G401 (cell line): ENCODE measurements at places on chromosomes 7 and 10.

GRCh38 chr7:100867040-100867775 is at the start of gene TRIP6:
Gene TRIP6 (plus strand): TSS chr7:100867387. CDS start chr7:100867498, 111 bp downstream.
- peak; percentile 65 for DNase-seq

DNA sequence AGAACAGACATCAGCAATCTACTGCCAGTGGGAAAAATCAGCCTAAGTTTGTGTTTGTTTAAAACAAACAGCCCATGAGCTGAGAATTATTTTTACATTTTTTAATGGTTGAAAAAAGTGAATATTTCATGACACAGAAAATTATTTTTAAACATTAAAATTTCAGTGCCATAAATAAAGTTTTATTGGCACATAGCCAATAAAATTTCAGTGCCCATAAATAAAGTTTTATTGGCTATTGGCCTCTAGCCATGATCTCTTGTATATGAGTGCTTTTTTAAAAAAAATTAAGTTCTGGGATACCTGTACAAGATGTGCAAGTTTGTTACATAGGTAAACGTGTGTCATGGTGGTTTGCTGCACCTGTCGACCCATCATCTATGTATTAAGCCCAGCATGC is 305.9 kb downstream of the HPSE2 start:
- no peak for DNase-seq

DNA sequence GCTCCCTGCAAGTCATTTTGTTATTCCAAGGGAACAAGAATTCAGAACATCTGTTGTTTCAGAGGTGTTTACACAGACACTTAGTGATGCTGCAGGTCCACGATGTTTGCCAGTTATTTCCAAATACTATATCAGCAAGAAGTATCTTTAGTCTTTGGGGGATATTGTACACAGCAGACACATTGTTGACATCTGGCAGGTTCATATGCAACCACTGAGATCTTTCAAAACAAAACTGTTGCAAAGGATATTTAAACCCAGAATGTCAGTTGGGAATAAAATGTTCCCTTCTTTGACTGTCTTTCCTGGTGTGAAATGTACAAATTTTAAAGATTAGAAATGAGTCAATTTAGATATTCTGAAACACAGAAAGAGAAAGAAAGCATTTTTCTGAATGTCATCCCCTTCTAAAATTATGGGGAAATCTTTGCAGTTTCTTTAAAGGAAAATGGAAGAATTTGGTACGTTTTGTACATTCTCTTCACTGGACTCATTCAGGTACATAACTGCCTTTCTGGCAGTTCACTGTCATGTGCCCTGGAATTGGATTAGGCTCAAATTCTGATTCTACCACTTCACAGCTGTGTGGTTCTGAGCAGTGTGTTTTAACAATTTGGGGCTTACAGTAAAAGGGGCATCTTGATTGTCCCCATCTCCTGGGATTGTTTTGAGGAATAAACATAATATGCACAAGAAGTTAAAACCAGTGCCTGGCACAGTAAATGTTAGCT is 40.3 kb upstream of the CELF2 start:
- DNase-seq = no peak

DNA sequence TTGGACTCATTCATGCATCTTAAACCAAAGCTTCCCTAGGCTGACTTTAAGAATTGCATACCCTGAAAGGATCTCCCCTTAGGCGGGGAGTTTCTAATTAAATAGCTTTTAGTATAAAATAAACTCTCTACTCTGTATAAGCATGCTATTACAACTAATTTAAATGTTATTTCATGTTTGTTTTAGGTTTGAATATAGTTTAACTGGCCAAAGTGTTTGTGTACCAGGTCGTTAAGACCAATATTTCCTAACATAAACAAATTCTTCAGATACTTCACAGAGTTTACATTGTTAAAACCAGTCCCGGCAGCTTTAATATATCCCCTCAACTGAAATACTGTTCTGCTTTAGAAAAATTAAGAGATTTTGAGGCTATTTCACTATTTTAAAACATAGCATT is 2.3 kb downstream of the GLI3 start:
- DNase-seq = no peak

GRCh38 chr7:158786898-158787297 is 42.4 kb downstream of the ESYT2 start:
- no peak for DNase-seq

DNA sequence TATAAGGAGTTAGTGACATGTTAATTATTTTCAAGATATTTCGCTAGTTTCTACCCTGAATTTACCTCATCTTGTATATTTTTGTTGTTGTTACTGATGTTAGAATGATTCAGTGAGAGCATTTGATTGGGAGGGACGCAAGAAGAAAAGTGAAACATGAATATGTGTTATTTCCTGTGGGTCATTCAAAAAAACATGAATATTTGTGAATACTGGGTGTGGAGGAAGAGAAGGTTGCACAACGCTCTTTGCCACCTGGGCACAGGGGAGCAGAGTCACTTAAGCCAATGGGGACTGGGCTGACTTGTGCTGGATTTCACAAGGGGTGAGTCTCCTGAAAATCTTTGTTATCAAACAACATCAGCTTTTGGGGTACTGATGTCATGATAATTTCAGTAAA is 39.5 kb downstream of the AGK start:
- DNase-seq = no peak

DNA sequence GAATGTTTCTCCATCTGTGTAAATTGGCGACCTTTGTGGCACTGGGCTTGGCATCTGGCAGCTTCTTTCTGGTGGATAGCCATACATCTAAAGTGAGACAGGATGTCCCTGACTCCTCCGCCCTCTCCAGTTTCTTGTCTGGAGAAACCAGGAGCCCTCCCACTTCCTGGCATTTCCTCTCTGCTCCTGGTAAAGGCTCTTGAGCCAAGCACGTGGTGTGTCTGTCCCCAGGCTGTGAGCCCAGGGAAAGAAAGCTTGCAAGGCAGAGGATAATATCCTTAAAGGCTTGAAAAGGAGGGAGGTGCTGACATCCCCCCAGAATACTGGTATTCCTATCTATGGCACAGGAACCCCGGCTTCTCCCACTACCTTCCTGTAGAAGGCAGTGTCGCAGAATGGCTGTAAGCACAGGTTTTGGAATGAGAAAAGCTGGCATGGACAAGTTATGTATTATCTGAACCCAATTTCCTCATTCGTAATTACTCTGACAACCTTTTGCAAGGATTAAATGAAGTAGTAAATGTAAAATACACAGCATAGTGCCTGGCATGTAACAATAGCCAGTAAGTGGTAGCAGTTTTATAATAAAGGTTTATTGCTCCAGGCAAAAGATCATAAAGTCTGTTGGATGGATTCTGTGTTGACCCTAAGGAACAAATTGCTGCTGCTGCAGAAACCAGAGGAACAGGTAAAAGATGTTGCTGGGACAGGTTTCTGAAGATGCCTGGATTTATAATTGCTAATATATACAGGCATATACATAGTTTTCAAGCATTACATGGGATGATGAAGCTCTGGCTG is 11.8 kb upstream of the ACSL5 start:
- DNase-seq = no peak

DNA sequence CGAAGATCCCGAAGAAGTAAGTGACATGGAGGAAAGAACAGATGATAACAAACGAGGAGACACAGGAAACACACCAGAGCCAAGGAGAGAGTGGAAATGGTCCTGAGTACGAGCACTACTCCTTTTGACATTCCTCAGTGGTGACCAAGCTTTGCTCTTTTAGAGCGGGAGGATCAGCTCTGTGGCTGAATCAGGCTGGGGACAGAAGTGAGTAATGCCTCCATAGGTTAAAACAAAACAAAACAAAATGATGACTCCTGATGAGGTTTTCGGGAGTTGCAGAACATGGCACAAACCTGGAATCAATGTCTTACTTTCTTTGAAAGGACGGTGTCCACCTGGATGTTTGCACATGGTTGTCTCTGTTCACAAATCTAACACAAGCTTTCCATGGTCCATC is 30.3 kb upstream of the TCF7L2 start:
- DNase-seq = no peak

DNA sequence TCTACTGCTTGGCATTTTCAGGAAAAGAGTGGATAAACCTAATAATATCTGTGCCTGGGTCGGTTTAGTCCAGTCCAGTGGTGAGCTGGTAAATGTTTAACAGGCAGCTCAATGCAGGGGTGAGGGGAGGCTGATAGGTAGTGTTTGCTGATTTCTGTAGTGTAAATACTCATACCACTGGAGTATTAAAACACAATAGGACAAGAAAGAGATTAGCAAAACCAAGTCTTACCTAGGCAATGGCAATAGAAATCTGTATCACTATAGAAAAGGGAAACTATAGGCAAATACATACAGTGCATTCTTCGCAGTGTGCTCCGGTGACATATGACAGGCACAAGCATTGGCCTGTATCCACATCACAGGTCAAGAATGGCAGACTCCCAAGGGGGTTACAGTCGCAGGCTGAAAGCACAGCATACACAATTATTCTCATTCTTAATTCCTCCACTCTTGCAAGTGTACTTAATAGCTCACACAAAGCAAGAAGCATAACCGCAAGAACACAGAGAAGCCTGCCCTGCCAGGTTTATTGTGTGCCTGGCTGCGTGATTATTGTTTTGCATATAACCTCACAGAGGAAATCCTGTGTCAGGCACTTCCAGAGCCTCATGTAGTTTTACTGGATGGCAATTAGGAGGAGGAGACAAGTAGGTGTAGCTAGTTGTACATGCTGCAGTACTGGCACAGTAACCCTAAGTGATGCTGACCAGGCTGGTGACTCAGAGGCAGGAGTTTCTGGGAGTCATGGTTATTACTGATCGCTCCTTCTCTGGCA is 35.0 kb downstream of the LAMB4 start:
- DNase-seq = no peak

- DNase-seq = no peak
These were observed 72.5 kb upstream of the MXI1 start for GRCh38 chr10:110134917-110135316.

DNA sequence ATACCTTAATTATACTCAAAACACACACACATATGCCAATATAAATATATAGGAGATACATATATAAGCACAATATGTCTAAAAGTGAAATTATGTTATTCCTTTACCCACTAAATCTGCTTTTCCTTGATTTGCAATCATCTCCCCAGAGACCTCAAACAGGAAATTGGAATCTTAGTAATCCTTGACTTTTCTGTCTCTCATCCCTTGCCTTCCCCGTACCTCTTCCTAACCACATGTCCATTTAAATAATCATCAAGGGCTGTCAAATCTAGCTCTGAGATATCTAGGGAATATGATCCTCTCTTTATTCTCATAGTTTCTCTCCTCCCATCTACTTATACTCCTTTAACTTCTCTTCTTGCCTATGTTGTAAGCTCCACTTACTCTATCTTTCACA is 336.6 kb downstream of the HGF start:
- DNase-seq = no peak

DNA sequence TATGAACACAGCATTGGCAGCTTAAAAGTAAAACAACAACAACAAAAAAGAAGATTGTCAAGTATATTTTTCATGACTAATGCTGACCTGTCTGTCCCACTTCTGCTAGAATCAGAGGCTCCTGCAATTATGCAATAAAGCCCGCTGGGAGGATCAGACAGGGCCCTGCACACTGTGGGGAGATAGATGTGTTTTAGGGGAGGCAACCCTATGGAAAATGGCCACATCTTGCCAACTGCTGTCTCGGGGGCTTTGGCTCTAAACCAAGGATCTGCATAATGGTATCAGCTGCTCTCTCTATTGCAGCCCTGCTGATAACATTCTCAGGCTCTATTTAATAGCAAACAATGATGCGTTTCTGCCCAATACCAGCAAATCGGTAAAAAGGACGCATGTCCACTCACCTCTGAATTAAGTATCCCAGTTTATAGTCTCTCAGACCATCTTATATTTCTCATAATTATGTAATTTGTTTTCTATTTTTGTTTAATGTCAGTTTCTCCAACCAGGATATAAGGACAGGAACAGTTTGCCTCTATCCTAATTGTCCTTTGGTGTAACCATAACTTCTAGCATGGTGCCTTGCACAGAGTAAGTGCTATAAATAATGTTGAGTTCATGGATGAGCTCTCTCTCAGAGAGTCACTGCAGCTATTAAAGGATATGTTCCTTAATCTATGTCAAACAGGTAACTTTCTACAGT is 15.3 kb upstream of the PRKAR2B start:
- DNase-seq = no peak

DNA sequence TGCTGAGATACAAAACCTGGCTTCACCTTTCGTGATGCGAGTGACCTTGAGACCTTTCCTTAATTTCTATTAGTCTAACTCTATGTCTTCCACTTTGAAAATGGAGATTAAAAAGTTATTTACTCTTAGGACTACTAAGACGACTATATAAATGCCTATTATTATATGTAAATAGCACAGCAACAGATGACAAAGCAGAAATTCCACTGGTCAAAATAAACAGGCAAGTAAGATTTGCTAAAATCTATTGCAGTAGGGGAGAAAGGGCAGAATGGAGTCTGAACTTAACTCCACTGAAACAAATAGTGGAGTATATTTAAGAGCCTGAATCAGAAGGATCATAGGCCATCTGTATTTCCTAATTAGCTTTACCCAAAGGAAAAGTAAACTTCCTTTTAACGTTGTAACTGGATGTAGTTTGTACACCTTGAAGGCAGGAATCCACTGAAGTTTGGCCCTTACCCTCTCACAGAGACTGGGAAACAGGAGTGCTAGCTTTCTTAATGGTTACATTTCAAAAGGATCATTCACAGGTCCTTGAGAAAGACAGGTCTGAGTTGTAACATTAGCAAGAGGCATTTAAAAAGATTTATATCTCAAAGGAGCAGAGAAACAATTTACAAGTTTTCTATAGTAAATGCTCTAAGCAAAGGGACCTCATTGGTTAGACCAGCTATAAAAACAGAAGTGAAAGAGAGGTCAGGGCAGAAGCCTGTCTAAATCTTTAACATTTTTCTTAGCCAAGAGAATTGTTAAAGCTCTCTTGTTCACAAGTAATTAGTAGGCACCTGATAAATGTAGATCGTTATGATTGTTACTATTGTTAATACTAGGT is 332.5 kb downstream of the ZWINT start:
- DNase-seq = no peak

- peak; percentile 58 for DNase-seq
These were observed 9.9 kb downstream of the ZNF511 start for GRCh38 chr10:133318494-133319127.

GRCh38 chr7:77199013-77199966 is at the start of gene FGL2:
Gene FGL2 (minus strand): TSS chr7:77199819. CDS start chr7:77199793, 26 bp downstream.
- DNase-seq = no peak

- DNase-seq = no peak
These were observed 104.6 kb downstream of the HGF start for GRCh38 chr7:81665236-81665635.

- DNase-seq = no peak
These were observed 237.3 kb downstream of the MAD1L1 start for GRCh38 chr7:1995426-1995825.

- DNase-seq = no peak
These were observed 484.2 kb downstream of the ANKRD7 start for GRCh38 chr7:118708741-118709140.

- peak; percentile 40 for DNase-seq
These were observed 253.8 kb upstream of the INHBA start for GRCh38 chr7:41956705-41957104.

DNA sequence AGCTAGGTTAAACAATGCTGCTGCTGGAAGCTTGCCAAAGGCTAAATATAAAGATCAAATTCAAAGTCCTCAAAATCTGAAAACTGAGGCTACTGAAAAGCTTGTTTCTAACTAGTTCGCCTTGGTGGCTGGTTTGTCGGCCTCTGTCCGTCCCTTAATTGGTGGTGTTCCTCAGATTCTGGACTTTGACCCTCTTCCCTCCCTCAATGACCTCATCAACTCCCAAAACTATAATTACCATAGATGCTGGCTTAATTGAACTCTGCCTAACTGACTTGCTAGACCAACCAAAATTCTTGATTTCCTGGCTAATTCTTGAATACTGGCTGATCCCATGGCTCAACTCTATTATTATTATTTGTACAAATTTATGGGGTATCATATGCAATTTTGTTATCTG is 15.6 kb downstream of the ARHGAP21 start:
- DNase-seq = no peak
